ENCODE measurements at places on chromosomes 7 and 10. TPM values are rescaled to one million over a fixed set of nuclear protein-coding genes. Genes with fewer than 3 reads are reported as not detected.

The PKD2L1 gene
- total RNA-seq = not detected

The ETV1 gene
- total RNA-seq = 25.7 TPM

The PIP gene
- total RNA-seq = not detected

The TUBB8 gene
- not detected for total RNA-seq

The WNT2 gene
- not detected for total RNA-seq

The ADARB2 gene
- total RNA-seq = not detected

The CAV1 gene
- 300 TPM for total RNA-seq

- no peak for DNase-seq
These were observed 5.7 kb upstream of the ZC3HAV1L start for GRCh38 chr7:139041378-139042085.

- DNase-seq = no peak
These were observed 46.2 kb downstream of the RGS10 start for GRCh38 chr10:119496273-119496672.

DNA sequence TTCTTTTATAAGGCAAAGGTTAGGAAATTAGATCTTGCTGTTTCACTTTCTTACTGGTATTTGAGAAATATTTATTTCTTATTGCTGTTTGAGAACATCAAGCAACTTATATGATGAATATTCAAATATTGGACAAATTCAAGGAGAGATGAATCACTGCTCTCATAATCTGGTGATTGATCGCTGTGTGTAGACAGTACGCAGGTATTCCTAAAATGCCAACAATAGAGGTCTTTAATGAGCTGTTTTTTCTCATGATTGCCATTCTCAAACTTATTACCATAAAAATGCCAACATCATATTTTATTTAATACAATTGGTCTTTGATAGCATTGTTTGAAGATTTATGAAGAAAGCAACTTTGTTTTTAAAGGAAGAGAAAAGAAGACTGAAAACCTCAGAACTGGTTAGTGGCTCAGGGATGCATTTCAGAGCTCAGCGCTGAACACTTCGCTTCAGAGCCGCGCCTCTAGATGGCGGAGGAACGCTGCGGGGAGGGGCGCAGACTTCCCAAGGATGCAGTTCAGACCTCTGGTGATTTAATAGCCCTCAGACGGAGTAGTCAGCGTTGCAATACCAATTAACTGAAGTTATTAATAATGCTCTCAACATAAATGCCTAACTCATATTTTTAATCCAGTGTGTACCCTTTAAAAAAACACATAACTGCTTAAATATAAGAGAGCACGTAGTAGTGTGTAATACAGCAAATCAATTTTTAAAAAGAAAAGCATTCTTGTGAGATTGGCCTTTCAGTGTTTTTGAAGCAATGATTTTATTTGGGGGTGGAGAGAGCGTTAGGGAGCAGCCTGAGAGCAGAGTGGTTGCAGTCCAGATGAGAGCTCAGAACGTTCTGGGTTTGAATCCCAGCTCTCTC, 38.5 kb upstream of the STEAP4 start:
- DNase-seq = peak; percentile 73

GRCh38 chr10:25417611-25418010, 242.8 kb downstream of the GPR158 start:
- no peak for DNase-seq

DNA sequence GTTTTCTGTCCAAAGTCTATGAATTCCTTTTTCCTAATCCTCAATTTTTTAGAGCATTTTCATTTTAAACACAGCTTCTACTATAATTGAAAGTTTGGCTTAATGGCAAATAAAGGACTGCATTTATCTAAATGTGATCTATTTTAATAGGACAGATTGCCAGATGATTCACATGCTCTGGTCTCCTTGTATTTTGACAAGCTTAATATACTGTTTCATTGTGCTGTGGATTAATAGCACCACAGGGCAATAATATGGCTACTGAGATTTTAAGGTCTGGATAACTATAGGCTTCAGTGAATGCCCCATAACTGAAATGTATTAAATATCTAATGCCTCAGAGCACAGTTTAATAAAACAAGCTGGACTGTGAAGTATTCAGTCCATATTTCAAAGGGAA, 1362.8 kb downstream of the XPNPEP1 start:
- DNase-seq = no peak

DNA sequence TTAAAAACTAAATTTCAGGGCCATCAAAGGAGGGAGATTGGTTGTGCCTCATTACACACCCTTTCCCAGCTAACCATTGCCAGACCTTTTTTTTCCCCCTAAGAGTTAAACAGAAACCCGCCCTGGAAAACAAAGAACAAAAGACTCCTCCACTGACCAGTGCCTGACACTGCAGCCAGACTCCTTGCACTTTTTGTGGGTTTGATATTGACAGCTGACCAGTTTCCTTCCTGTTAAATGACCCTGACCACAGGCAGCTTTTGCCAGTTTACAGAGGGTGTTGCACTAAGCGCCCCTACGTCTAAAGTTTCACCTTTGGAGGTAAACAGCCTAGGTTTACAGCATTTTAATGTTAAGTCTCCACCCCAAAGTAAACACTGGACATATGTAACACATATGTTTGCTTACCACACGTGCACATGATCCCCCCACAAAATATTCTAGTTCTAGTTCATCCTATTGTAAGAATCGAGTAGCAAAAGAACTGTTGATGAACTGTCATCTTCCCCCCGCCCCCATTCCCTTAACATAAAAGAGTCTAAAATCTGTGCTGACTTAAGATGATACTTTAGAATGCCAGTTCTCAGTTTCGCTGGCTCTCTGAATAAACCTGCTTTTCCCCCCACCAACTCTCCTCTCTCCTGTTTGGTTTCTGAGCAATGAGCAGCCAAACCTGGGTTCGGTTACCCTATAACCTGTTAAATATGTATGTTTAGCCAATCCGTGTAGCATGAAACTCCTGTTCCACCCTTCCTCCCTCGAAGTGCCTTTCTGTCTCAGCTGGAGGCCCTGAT, 38.0 kb downstream of the FOXI2 start:
- DNase-seq = no peak

DNA sequence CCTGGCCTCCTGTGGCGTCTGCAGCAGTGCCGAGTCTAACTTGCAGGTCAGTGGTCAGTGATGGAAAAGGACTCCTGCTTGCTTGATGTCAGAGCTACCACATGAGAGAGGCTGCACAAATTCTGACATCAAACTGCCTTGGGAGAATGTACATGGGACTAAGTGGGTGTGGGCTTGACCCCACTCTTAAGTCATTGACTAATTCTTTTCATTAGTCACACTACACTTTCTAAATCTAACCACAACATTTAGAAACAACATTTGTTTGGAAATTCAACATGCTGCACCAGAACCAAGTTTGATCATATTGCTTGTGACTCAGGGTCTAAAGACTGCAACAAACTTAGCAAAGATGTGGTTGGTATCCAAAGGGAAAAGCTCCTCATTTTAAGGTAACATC, 24.4 kb upstream of the CDC14C start:
- no peak for DNase-seq

DNA sequence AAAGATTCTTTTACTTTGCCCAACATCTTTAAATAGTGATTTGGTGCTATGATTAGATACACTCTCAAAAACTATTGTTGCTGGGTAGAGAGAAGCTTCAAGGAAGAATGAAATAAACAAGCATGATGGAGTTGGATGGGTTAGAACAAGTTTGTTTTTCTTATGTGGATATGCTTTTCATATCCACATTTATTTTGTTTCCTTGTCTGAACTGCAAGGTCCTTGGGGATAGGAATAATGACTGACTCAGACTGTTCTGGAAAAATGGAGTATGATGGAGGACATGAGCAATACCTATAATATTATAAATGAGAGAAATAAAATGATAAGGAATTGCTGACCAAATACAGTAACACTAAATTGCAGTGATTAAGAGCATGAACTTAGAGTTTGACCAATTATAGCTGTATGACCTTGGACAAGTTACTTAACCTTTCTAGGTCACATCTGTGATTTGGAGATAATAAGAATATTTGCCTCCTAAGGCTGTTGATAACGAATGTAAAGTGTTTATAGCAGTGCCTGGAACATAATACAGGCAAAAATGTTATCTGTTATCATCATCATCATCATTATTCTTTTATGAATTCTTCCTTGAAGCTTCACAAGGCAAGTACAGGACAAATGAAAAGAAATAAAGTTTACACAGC, 847.5 kb downstream of the LRMDA start:
- no peak for DNase-seq

- no peak for DNase-seq
These were observed 139.7 kb upstream of the ABCB5 start for GRCh38 chr7:20475756-20476155.

- no peak for DNase-seq
These were observed 992.1 kb downstream of the NRG3 start for GRCh38 chr10:82867056-82867455.

DNA sequence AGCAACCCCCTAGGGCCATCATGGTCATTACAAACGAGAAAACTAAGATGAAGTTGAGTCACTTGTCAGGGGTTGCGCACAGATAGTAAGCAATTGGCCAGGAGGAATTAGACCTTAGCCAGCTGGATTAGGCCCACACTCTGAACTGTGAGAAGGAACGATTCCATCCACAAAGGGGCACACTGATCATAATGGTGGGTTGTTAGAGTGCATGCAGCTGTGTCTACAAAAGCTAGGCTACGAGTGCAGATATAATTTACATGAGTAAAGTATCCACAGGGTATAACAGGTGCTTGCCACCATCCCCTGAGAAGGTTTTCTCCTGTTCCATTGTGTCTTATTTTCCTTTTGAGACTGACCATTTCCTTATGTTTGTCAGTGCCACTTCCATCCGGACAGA, 16.6 kb upstream of the FAM170B start:
- DNase-seq = no peak

DNA sequence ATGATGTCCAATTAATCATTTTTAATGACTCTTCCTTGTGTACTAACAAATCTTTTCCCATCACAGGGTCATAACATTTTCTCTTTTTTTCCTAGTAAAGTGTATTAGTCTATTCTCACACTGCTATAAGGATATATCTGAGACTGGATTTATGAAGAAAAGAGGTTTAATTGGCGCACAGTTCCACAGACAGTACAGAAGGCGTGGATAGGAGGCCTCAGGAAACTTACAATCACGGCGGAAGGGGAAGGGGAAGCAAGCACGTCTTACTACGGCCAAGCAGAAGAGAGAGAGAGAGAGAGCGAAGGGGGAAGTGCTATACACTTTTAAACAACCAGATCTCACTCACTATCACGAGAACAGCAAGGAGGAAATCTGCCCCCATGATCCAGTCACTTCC, 359.4 kb upstream of the NFE2L3 start:
- DNase-seq = no peak

GRCh38 chr7:112334366-112334765, 115.9 kb upstream of the IFRD1 start:
- no peak for DNase-seq

GRCh38 chr7:3434611-3435010, 133.6 kb downstream of the SDK1 start:
- no peak for DNase-seq

DNA sequence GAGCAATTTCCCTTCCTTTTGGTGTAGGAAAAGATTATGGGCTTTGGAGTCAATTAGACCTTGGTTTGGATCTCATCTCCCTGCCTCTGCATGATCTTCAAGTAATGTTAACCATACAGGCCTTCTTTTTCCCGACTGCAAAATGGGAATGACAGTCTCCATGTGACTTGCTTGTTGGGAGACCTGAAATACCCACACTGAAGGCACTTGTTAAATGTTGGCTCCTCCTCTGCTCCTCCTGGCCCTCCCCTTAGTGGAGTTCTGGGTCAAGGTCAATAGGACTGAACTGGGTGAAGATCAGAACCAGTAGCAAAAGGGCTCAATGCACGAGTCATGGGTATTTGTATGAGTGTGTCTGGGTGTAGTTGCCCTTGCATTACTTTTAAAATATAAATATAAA, 179.4 kb upstream of the PRR15 start:
- DNase-seq = no peak

- no peak for DNase-seq
These were observed 174.4 kb upstream of the PHYHIPL start for GRCh38 chr10:59002011-59002410.

- no peak for DNase-seq
These were observed 71.0 kb downstream of the PAXIP1 start for GRCh38 chr7:154931906-154932305.

GRCh38 chr10:127435246-127435645, 113.9 kb upstream of the NPS start:
- DNase-seq = no peak

DNA sequence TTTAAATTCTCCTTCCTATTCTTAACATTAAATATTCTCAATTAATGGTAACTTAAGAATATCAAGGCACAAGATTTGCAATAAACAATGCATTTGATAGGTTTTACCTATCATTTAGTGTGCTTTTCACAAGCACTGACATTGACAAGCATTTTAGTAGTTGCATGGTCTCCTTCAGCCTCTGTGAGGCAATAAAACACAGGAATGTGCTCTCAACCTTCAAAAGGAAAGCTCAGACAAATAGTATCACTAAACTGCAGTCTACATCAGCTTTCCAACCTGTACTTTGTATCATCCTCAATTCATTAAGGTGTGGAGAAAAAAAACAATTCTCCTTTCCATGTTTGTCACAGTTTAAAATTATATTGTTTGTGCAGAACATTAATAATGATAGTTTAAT, 51.1 kb upstream of the TSPAN13 start:
- no peak for DNase-seq

DNA sequence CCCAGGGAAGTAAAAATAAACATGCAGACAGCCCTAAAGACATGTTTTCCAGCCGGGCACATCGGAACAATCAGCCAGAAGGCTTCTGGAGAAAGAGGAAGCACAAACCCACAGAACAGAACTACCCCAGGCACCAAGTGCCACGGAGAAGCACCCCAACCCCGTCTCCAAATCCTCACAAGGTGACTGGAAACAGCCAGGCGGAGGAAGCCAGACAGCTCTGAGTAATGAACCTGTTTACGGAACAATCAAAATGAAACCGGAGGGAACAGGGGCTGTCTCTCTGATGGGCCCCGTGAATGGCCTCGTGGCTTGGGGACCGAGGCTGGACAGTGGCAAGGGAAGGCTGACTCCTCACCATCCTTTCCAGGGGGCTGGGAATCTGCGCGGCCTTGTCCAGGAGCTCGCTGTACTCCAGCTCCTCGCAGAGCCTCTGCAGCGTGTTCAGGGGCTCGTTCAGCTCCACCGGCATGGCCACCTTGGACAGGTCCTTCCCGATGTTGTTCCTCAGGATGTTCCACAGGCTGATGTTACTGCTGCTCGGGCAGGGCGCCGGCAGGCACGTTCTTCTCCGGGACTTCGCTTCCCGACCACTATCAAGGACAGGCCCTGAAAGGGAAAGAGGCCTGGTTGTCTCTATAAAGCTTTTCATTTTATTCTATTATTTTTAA, 77.0 kb upstream of the GSDME start:
- DNase-seq = peak; percentile 45

GRCh38 chr7:15626041-15626440, 60.4 kb downstream of the MEOX2 start:
- no peak for DNase-seq

GRCh38 chr7:101468546-101469275, 106.0 kb downstream of the COL26A1 start:
- no peak for DNase-seq
